ENCODE measurements at places on chromosomes 6 and 20.

GRCh38 chr20:1943275-1944002 lies 48.2 kb downstream of the SIRPA start:
- peak; percentile 14 for DNase-seq

DNA sequence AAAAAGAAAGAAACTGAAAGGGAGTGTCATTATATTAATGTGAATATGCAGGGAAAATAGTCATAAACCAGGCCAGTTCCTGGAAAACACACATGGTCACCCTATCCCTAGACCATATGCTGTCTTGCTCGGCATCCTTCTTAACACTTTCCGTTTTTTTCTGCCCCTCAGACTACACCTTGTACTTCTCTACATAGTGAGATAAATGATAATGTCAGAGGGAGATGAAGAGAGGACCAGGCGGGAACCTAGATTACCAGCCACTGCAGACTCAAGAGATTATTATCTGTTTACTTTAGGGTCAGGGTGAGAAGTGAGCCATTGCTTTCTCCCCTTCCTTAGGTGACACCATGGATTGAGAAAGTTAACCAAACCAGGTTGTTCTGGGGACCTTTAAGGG lies 3.7 kb upstream of the RPP21 start:
- no peak for DNase-seq

DNA sequence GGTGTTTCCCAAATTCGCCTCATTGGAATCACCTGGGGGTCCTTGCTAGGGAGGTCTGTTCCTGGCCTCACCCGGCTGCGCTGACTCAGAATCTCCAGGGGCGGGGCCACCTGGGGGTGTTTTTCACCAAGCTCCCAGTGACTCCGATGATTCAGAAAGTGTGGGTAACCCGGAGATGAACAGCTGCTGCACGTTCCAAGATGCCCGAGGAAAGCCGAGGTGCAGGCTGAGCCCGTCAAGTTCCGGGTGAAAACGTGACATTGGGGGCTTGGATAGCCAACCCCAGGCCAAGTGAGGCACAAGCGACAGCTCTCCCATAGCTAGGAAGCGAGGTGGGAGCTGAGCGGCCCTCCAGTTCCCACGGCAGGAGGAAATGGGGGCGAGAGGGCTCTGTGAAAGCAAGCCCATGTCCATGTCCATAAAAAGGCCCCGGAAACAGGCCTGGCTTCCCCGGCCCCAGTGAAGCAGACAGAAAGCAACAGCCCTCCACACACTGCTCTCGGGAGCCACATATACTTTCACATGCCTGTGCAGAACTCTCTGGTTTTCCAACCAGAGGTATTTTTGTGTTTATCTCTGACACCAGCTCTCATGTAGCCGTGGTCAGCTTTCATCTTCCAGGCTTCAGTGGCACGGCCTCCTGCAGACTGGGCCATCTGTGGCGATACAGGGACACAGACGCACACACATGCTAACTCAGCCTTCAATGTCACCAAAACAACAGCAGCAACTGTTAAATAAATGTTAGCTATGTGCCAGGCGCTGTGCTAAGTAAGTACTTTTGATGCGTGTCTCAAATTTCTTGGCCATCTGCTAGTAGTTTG lies 90.7 kb upstream of the CCDC28A start:
- peak; percentile 65 for DNase-seq

DNA sequence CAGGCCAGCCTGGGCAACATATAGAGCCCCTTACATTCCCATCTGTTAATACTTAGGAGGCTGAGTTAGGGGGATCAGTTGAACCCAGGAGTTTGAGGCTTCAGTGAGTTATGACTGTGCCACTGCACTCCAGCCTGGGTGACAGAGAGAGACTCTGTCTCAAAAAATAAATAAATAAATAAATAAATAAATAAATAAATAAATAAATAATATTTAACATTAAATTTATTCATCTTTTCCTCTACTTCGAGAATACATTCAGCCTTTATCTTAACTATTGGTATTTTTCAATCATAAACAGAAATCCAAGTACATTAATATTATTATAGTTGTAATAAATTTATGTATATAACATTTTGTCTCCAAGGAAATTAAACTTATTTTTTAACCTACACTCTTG lies 1227.7 kb upstream of the GJE1 start:
- DNase-seq = no peak

- DNase-seq = no peak
These were observed 78.8 kb downstream of the MAP7 start for GRCh38 chr6:136471372-136471771.
